Stimulated activated CD4-positive, alpha-beta T cell treated with anti-CD3 and anti-CD28 coated beads, Interleukin-4, amount 100 ng/mL, for 4 hours (primary cell): ENCODE measurements at places on chromosomes 3 and 15.

DNA sequence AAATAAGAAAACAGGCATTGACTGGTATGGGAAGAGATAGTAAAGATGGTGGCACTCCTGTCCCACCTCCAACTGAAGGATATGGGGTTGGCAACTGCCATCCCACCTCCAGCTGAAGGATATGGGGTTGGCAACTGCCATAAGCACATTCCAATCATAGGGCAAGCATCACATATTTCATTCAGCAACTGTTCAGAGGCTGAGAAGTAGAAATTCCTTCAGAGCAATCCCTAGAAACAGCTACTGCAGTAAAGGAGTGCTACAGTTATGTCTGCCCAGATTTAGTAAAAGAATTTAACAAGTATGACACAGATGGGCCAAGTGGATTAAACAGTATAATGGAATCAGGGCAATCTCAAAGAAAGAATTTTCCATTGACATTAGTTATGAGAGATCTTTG lies 156.8 kb downstream of the IMPG2 start:
- DNase-seq = no peak

GRCh38 chr15:64092864-64093626 lies 593 bp downstream of the CIAO2A start:
- no peak for DNase-seq

DNA sequence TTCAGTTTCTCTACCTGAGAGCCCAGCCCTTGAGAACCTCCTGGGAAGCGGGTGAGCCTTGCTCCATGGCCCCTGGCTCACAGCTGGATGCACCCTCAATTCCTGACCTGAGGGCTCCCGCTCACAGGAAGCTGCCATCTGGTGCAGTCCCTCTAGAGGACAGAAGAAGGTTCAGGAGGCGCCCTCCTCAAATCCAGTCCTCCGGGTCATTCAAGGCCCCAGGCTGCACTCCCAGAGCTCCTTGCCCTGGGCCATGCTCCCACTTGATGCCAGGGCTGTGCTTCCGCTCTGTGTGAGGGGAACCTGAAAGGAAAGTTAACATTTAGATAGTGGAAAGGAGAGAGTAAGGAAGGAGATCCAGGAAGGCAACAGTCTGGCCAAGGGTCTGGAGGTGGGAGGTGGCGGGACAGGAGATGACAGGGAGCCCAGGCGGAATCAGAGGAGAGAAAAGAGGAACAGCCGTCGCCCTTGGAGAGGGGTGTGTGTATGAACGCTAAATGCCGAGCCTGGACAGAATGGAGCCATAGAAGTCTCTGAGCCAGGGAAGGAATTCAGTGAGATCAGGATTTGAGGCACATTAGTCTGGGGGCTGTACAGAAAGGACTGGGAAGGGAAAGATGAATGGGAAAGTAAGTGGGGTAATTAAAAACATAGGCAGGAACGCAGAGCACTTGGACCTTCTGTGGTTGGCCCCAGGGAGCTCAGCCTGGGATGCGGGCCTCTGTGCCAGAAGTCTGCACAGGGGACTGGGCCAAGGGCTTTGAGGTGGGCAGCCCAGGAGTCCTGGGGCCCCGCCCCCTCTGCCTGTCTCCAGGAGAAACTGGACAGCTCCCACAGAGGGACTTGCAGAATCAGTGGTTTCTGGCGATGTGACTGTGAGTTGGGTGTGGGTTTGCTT lies 26.1 kb downstream of the TBC1D21 start:
- no peak for DNase-seq

GRCh38 chr3:168096210-168096652 lies 507 bp upstream of the GOLIM4 start:
- DNase-seq = peak; percentile 4

GRCh38 chr3:35745802-35746484 lies 106.6 kb downstream of the ARPP21 start:
- DNase-seq = no peak

DNA sequence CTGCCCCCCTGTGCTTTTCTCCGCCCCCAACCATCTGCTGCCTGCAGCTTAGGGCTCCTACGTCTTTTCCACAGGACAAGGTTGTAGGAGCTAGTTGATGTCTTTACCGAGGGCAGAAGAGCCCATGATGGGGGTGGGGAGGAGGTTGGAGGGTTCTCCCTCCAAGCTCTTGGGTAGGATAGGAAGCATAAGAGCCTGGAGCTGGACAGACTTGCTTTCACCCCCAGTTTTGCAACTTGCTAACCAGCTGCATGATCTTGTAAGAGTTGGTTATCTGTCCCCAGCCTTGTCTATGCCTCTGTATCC lies 856 bp downstream of the ABCF3 start:
- DNase-seq = no peak

- no peak for DNase-seq
Measured at GRCh38 chr3:37329465-37329864, 155.1 kb upstream of the LRRFIP2 start.

DNA sequence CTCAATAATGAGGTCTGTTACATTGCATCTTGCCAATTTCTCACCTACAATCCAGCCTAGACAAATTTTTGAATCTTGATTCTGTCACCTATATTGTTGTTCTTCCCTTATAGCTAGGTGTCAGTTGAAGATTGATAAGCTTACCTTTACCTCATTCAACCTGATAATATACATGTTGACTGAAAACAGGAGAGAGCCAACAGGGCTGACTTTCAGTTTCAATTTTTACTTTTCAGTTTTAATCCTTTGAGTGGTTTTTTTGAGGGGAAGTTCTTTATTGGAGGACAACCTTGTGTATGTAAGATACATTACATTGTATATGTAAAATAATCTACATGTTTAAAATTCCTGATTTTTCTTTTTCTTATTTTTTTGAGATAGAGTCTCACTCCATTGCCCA lies 5.8 kb downstream of the ATP13A5 start:
- no peak for DNase-seq
